Tibial nerve (tissue), 4 donors: ENCODE measurements at places on chromosomes 7 and 10. TPM values are rescaled to one million over a fixed set of nuclear protein-coding genes. Genes with fewer than 3 reads are reported as not detected.

- no peaks in the 10 kb centered on the region for H3K27me3 ChIP-seq
- H3K27ac ChIP-seq: no peak overlapping the region
- H3K36me3 ChIP-seq: no peaks in the 10 kb centered on the region
- no peaks in the 10 kb centered on the region for H3K4me1 ChIP-seq
These were observed 209.7 kb upstream of the TMEM196 start for GRCh38 chr7:19982841-19983835.

- H3K36me3 ChIP-seq: no peaks in the 10 kb centered on the region
- no peak overlapping the region for H3K27ac ChIP-seq
- no peaks in the 10 kb centered on the region for H3K4me1 ChIP-seq
- DNase-seq: no peak
- H3K27me3 ChIP-seq: no peaks in the 10 kb centered on the region
These were observed 791.7 kb downstream of the REEP3 start for GRCh38 chr10:64312876-64313275.

Gene ATOH7
- not detected for total RNA-seq

GRCh38 chr7:42023262-42023661, 213.7 kb downstream of the GLI3 start:
- no peaks in the 10 kb centered on the region for H3K4me1 ChIP-seq
- no peak overlapping the region for H3K27ac ChIP-seq
- no peaks in the 10 kb centered on the region for H3K27me3 ChIP-seq
- DNase-seq: no peak

GRCh38 chr10:79055100-79055782, 13.5 kb upstream of the ZMIZ1 start:
- no peaks in the 10 kb centered on the region for H3K27me3 ChIP-seq
- no peak overlapping the region for H3K4me3 ChIP-seq
- H3K4me1 ChIP-seq: peaks cover 4% of the 10 kb centered on the region
- no peak overlapping the region for H3K27ac ChIP-seq

DNA sequence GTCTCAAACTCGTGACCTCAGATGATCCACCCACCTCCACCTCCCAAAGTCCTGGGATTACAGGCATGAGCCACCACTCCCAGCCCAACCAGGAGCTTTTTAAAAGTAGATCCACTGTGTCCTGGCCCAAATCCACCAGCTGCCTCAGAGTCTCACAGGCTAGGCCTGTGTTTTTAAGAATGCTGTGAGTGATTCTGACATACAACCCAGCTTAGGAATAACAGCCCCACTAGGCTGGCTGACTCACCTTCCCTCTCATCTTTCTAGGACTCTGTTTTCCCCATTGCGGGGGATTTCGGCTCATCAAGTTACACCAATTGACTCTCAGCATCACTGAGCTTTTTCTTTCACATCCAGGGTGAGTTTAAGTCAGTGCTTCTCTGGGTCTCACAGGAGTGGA, 207.6 kb downstream of the SKIDA1 start:
- H3K4me1 ChIP-seq: peaks cover 21% of the 10 kb centered on the region
- no peaks in the 10 kb centered on the region for H3K36me3 ChIP-seq

DNA sequence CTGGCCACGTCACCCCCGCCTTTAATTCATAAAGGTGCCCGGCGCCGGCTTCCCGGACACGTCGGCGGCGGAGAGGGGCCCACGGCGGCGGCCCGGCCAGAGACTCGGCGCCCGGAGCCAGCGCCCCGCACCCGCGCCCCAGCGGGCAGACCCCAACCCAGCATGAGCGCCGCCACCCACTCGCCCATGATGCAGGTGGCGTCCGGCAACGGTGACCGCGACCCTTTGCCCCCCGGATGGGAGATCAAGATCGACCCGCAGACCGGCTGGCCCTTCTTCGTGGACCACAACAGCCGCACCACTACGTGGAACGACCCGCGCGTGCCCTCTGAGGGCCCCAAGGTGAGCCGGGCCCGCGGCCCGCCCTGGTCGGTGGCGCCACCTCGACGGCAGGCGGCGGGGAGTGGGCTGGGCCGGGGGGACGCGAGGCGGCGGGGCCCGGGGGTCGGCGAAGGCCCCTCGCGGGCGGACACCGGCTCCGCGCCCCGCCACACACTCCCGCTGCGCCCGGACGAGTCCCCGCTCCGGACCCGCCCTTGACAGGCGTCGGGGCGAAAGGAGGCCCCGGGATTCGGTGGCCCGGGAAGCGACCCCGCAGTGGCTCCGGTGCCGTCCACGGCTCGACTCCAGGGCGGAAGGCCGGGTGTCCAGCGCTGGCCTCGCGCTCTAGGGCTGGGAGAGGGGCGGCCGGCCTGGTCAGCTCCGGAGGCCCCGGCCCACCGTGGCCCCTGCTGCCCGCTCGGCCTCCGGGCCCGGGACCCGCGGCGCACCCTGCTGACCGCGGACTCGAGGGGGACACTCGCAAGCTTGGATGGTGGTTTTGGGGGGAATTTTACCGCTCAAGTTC, 557 bp downstream of the BAG3 start:
- H3K27ac ChIP-seq: peak overlapping the region; percentile 97
- no peaks in the 10 kb centered on the region for H3K36me3 ChIP-seq
- peak overlapping the region; percentile 77 for H3K4me3 ChIP-seq
- no peaks in the 10 kb centered on the region for H3K27me3 ChIP-seq

DNA sequence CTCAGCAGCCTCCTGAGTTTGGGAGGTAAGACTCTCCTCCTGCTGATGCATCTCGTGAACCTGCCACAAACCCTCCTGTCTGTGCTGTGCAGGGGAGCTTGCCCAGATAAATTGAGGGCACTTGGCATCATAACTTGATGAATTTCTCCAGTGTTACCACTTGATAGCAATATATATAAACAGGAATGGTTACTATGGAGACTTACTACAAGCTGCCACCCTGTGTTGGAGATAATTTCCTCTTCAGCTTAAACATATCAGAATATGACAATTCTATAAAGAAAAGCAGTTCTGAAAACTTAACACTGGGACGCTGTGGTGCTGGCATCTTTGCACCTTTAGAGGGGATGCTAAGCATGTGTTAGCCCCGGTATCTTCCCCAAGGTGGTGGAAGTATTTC, 14.9 kb downstream of the PFKFB3 start:
- no peak for DNase-seq
- no peaks in the 10 kb centered on the region for H3K27me3 ChIP-seq
- H3K4me3 ChIP-seq: no peak overlapping the region

Gene GIMAP8
- total RNA-seq: 6.3 TPM

DNA sequence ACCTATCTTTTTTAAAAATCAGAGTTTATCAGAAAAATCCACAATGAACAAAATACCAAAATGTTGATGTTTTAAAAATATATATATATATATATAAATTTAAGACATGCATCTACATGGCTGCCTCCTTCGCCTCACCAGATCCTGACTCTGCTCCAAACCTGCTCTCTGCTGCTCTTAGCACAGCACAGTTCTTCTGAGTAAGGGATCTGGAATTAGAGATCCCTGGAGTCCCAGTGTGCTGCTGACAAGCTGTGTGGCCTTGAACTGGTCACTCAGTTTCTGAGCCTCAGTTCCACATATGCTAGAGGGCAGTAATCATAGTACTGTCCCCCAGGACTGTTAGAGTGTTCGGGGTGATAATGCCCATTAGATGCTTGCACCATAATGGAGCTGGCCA, 53.1 kb upstream of the AQP1 start:
- H3K4me1 ChIP-seq: peaks cover 30% of the 10 kb centered on the region
- no peak overlapping the region for H3K27ac ChIP-seq
- DNase-seq: no peak
- peaks cover 9% of the 10 kb centered on the region for H3K36me3 ChIP-seq
- H3K4me3 ChIP-seq: no peak overlapping the region
- no peaks in the 10 kb centered on the region for H3K27me3 ChIP-seq

DNA sequence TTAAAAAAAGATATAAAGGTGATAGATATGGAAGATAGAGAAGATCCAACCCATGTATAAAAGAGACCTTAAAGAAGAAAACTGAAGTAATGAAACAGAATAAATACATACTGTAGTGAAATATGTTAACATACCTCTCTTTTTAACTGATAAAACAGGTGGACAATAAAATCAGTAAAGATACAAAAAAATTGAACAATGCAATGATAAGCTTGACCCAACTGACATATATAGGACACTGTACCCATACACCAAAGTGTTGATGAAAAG, 17.4 kb upstream of the PRF1 start:
- no peak for DNase-seq
- no peaks in the 10 kb centered on the region for H3K27me3 ChIP-seq
- H3K36me3 ChIP-seq: no peaks in the 10 kb centered on the region
- H3K27ac ChIP-seq: no peak overlapping the region
